ENCODE measurements at places on chromosomes 4 and X.

DNA sequence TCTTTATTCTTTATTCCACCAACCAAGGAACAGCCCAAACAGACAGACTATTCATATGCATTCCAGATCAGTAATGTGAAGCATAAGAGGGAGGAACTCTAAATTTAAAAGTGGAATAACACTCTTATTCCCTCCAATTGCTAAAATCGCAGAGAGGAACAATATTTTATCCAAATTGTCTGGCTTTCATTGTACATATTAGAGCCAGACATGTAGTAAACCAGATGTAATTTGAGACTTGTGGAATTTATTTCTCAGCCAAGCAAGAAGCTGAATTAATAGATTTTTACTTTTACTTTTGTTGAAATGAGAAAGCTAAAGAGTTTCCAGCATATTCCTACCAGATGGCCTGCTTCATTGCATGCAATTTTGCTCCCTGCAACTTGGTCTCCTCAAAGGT, 674.6 kb upstream of the SLIT2 start:
- no peak for DNase-seq

GRCh38 chr4:5755161-5755560, 44.2 kb downstream of the EVC start:
- DNase-seq: no peak

DNA sequence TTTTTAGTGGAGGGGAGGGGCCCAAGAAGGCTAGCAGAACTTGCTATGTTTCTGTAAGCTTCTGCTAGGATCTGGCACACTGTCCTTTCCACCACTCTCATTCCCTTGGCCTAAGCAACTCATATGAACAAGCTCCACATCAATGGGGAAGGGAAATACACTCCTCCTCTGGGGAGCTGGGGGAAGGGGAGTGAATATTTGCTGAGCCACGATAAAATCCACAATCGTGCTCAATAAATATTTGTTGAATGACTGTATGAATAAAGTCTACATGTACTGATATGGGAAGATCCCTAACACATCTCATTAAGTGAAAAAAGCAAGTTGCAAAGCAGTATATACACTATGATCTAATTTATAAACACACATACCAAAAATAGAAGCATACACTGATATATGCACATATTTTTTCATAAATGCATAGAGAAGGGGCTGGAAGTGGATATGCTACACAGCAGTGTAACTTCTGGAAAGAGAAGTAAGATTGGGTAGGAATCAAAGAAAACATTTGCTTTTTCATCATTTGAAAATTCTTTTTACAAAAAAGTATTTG, 95.8 kb upstream of the EFHC2 start:
- no peak for DNase-seq

GRCh38 chr4:94515365-94515764, 63.6 kb downstream of the PDLIM5 start:
- no peak for DNase-seq

GRCh38 chr4:6420036-6420435, 52.4 kb downstream of the PPP2R2C start:
- no peak for DNase-seq

Measured in T-cell (primary cell).